Femur (tissue), 1 donor: ENCODE measurements at places on chromosomes 13 and 19.

DNA sequence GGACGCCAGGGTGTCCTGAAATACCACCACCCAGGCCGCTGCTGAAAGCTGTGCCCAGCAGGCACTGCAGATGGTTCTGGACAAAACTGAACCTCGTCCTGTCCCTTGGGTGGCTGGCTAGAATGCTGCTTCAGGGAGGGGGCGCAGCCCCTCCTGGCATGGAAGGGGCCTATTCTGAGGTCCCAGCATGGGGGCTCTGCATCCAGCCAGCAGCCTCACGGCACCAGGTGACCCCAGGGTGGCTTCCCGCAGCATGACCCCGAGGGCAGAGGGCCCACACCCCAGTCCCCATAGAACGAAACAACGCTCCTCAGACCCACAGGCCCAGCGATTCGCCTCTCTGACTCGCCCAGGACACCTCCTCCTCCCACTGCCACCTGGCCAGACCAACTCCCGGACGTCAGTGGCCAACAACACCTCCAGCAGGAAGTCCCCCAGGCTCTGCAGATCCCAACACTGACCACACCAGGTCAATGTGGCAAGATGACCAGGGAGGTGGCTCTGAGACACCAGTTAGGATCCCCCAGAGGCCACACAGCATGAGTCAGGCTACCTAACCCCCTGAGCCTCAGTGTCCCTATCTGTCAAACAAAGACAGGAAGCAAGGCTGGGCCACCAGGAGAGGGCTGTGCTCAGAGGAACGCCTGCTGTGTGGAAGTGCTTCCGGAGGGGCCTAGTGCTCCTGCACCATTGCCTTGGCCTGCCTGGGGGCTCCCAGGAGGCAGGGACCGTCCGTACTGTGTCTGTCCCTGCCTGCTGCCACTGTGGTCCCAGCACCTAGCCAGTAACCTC lies 6.1 kb downstream of the MKNK2 start:
- no peak for DNase-seq

GRCh38 chr13:29858667-29859066 lies 8.2 kb upstream of the UBL3 start:
- no peak for DNase-seq

- no peak for DNase-seq
Measured at GRCh38 chr13:23725922-23726321, 155.7 kb downstream of the TNFRSF19 start.

- no peak for DNase-seq
Measured at GRCh38 chr13:58302349-58302748, 670.8 kb downstream of the PCDH17 start.
